Kasumi-1 (cell line): ENCODE measurements at places on chromosomes 12 and 14.

- no peak for DNase-seq
Observed at GRCh38 chr12:66061557-66062289, 68.8 kb downstream of the LLPH start.

DNA sequence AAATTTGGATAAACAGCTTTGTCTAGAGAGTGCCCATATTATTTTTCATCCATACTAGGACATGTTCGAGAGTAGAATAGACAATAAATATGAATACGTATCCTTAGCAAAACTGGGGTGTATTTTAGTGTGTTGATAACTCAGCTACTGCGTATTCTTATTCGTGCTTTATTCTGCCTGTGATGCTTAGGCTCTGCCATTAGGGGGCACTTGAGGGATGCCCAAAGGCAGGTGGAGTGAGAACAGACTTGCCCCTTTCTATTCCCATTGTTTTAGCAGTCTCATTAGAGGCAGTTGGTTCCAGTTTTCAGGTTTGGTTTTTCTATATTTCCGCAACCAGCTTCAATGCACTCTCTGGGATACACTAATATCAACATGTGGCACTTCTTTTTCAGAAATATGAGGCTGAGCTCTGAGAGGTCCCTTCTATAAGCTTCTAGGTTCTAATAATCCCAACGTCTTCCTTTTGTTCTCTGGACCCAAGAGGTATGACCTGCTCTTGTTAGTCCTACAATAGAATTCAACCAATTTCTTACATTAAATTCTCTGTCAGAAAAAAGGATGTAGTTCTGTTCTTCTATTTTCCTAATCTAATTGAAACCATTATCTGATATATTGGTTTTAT lies 985.7 kb upstream of the FBXO33 start:
- peak; percentile 66 for DNase-seq

- no peak for DNase-seq
Observed at GRCh38 chr14:56543436-56543835, 36.2 kb upstream of the TMEM260 start.

- no peak for DNase-seq
Observed at GRCh38 chr14:55243386-55243785, 27.8 kb upstream of the FBXO34 start.

GRCh38 chr12:16198884-16199283 lies 78.6 kb downstream of the SLC15A5 start:
- peak; percentile 7 for DNase-seq

- DNase-seq = no peak
Observed at GRCh38 chr12:56098592-56098991, 5.8 kb upstream of the PA2G4 start.

DNA sequence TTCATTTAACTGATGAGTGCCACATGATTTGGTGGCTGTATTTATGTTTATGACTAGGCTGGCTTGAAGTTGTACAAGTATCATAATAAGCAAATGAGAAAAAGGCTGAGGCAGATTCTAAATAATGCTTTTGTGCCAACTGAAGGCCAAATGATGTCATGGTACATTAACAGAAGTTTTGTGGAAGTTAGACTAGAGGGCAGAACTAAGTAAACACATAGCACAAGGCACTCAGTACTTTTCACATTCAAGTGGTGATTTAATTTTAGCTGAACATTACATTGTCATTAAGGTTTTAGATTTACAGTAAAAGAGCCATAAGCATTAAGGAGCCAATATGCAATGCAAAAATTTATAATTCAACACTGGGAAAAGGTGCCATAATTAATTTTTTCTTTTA lies 21.1 kb downstream of the PPP1CC start:
- DNase-seq = no peak

GRCh38 chr14:20499108-20499507 lies 6.2 kb upstream of the RNASE10 start:
- DNase-seq = peak; percentile 70

DNA sequence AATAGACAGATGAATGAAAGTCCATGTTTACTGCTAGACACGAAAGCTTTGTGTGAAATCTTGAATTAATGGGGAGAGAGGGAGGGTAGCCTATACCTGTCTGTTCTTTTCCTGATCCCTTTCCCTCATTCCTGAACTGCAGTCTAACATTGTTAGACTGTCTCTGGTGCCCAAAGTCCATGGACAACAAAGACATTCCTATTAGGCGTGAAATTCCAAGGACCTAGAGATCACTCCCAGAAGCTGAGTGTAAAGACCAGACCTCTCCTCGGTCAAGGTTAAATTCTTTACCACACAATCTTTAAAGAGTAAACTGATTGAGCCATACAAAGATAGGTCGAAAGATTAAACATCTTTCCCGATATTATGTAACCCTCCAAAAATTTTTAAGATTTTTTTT lies 270.7 kb upstream of the GARIN2 start:
- DNase-seq = no peak

- DNase-seq = peak; percentile 66
Observed at GRCh38 chr14:56474419-56475022, 105.1 kb upstream of the TMEM260 start.

DNA sequence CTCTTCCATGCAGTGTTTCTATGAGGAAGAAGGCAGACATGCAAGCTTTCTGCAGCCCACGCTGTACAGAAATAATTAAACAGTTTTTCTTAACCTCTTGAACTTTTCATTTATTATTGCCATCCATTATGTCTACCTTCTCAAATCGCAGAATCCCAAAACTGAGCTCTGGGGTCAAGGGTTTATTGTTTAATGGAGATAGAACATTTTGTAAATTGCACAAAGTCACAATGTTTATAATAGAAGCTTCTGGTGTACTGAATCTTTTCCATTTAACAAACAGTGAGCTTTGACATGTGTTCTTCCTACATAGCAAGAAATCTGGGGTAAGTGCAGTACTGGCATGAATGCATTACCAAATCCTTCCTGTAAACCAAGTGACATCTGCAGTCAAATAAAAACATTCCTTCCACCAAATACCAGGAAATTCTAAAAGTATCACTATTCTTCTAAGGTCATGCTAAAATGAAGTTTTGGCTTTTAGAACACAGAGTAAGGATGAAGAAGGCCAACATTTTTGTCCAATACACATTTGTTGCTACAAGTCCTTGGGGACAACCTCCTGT lies 385.3 kb upstream of the DDHD1 start:
- DNase-seq = no peak

DNA sequence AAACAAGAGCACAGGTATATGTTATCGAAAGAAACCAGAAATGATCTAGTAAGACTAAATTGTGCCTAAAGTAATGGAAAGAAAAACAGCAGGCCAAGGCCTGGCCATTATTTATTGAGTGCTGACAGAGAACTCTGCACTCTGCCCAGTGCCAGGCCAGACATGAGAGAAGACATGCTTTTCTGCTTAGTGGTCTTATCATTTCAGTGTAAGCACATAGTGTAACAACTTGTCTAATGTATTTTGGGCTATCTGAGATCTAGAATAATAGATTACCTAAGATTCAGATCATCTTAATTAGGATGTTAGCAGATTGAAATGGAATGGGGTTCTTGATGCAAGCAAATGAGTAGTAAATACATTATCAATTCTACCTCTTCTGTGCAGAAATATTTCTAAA lies 278.3 kb downstream of the AKAP6 start:
- no peak for DNase-seq

DNA sequence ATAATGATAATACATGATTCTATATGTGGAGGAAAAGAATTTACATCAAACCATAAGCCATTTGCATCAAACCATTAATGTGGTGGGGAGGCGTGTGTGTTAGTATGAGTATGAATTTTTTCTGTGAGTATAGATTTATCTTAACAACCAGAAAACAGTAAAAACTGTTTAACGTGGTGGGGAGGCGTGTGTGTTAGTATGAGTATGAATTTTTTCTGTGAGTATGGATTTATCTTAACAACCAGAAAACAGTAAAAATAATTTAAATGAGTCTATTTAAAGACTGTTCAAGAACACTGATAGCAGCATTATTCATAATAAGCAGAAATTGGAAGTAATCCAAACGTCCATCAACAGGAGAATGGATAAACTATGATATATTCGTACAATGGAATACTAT lies 9.1 kb upstream of the MSI1 start:
- no peak for DNase-seq

DNA sequence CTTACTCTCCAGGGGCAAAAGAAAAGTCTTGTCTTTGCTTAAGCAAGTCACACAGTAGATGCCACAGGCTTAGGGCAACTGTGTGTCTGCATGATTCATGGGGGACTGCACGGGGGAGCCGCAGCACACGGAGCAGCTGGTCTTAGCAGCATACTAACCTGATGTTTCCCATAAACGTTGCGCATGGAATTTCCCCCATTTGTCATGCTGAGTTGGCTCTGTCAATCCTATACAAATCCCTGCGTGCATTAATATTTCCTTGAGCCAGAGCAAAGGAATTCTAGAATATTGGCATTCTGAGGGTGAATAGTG lies 71.2 kb downstream of the SAMD4A start:
- no peak for DNase-seq

- DNase-seq = peak; percentile 80
Observed at GRCh38 chr12:39723831-39724230, 104.2 kb upstream of the ABCD2 start.

DNA sequence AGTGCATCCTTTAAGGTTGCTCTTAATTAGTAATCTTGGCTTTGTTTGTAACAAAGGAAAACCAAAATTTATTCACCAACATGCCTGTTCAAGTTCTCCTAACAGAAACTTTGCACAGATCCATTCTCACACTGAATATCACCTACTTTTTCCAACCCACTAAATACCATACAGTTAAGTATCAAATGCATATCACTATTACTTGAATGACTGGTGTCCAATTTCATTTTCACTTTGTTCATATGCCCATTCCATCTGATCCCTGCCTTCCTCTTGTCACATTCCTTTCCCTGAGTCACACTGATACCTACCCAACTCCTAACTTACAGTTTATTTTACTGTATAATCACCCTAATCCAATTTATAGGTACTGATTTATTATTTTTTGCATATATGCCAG lies 286.4 kb downstream of the NELL2 start:
- DNase-seq = no peak

DNA sequence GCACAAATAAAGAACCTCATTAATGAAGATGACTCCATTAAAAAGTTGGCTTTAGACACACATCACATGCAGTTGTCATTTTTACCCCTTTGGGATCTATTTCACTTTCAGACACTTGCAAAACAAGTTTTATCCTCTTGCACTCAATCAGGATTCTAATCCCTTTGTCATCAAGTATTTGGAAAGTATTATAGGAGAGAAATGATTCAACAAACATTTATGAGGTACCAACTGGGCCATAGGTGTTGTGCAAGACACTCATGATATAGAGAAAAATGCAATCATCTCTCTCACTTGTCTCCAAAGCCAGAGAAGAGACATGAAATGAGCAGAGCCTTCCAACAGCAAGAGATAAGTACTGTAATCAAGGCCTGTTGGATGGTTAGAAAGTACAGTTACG lies 327.7 kb downstream of the RMST start:
- DNase-seq = no peak

DNA sequence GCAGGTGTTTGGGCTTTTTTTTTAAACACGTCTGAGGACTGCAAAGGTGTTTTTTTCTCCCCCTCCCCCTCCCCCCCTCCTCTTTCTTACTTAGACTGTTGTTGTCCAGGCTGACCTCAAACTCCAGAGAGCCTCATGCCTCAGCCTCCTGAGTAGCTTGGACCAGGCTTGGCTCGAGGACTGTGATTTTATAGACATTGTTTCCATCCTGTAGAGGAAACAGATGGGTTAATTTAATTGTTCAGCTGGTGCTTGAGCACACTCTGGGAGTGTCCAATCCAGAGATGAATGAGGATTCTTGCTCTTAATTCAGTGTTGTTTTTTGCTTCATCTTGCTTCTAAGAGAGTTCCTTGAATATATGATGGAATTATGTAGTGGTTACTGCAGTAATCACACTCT lies 42.1 kb downstream of the RASSF3 start:
- DNase-seq = no peak

GRCh38 chr12:25376985-25377384 lies 126.3 kb upstream of the KRAS start:
- DNase-seq = no peak

- no peak for DNase-seq
Observed at GRCh38 chr12:124454735-124455134, 112.7 kb downstream of the NCOR2 start.

DNA sequence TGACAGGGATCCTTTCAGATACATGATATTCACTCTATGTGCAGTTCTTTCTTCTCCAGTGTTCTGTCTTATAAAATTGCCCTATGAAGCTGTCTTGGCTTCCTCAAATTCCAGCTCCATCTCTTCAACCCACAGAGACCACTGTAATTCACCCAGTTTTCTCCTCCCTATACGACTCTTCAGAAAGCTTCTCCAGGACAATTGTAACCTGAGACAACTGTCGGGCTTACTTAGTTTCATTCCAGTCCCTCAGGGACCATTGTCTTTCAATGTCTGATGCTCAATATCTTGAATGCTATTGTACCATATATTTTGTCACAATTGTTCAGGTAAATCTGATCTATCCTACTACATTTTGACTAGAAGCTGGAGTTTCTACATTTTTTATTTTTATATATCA lies 345.3 kb downstream of the RPL10L start:
- DNase-seq = no peak
